ENCODE measurements at places on chromosomes 1 and 21. TPM values are rescaled to one million over a fixed set of nuclear protein-coding genes. Genes with fewer than 3 reads are reported as not detected.

GRCh38 chr1:111176678-111177077 is 23.8 kb downstream of the DENND2D start:
- DNase-seq = no peak

GRCh38 chr1:38210021-38210894 is 163.7 kb upstream of the POU3F1 start:
- DNase-seq = no peak

- DNase-seq = no peak
These were observed 391.9 kb downstream of the SIPA1L2 start for GRCh38 chr1:232238009-232238408.

GRCh38 chr1:55250399-55251075 is 35.4 kb upstream of the USP24 start:
- no peak for DNase-seq

DNA sequence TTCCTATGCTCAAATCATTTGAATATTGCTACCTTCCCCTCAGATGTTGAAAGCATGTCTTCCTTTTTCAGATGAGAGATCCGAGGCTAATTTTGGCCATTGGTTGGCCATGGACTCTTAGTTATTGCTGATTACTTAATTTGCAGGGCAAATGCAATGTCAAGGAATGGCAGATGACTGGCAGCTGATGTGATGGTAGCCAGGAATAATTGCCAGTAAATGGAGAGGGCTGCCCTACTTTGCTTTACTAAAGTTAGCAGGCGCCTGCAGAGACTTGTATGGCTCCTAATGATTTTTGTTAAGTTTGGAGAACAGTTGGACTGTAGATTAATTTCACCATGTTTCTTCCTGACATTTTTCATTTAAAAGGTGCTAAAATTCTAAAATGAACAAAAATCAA is 128.9 kb downstream of the XCL2 start:
- DNase-seq = no peak

The CTSE gene
- total RNA-seq = not detected

The MIA3 gene
- 135 TPM for total RNA-seq

The CYP4A11 gene
- not detected for total RNA-seq
